ENCODE measurements at places on chromosomes 11 and 22.

DNA sequence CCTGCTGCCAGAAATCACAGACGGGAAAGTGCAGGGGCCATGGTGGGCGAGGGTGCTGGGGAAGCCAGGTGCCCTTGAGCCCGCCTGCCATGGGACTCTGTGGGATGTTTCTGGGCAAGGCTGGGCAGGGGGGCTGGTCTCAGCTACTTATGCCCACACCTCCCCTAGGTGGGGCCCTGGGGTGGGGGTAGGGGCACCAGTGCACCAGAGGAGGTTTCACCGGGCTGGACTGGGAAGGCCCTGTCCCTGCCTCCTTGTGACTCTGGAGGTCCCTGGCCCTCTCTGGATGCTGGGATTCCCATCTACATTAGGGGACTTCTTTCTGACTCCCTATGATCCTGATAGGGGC is 75.2 kb upstream of the WNT11 start:
- no peak for DNase-seq

- DNase-seq: no peak
These were observed 21.5 kb upstream of the GSTP1 start for GRCh38 chr11:67561971-67562619.

GRCh38 chr11:10412266-10412665 is 42.8 kb upstream of the AMPD3 start:
- no peak for DNase-seq

DNA sequence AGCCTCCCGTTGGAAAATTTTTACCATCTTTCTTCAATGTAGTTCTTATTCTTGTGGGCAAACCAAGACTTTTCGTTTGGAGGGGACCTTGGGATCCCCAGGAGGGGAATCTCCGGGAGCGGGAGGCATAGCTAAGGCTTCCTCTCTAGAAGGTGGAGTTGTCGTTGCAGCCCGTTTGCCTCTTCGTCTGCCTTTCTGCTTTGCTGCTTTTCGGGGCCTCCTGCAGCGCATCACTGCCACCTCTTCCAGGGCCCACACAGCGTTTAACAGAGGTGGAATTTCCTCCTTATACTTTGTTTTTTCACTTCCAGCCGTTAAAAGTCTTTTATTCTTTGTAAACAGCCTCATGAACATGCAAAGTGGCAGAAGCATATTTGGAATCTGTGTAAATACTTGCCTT is 3.5 kb upstream of the IFITM3 start:
- DNase-seq: no peak

DNA sequence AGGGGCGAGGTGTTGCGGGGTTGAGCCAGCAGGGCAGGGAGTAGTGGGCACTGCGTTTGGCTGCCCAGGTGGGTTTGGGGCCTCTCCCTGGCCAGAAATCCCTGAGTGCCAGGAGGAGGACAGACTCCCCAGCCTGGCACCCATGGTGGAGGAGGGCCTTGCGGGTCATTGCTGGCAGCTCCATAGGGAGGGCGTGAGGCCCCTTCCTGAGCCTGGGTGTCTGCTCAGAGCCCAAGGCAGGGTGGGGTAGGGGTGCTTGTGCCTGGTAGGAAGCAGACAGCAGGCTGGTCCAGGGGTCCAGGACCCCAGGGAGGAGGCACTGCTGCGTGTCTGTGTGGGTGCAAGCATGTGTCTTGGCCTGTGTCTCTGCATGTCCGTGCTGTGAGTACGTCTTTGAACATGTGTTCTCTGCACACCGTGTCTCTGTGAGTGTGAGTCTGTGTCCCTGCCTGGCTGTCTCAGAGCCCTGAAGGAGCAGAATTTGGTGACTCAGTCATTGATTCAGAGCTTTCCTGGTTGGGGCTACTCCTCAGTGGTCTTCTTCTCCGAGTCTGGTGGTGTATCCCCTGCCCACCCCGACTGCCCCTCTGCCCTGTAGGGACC is 3.9 kb downstream of the TSPAN4 start:
- peak; percentile 49 for DNase-seq

DNA sequence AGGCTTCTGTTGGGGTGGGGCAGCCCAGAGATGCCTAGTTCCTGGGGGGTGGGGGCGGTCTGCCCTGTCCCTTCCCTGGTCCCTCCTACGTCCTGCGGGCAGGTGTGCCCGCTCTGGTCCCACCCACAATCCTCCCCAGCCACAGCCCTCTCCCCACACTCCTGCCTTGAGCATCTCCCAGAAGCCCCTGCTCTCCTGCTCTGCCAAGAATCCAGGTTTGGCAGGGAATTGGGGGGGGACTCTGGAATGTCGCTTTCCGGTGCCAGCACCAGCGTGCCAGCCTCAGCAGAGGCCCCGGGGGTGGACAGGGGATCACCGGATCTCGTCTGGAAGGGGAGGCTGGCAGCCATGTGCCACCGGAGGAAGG is 11.4 kb upstream of the PDGFB start:
- no peak for DNase-seq

DNA sequence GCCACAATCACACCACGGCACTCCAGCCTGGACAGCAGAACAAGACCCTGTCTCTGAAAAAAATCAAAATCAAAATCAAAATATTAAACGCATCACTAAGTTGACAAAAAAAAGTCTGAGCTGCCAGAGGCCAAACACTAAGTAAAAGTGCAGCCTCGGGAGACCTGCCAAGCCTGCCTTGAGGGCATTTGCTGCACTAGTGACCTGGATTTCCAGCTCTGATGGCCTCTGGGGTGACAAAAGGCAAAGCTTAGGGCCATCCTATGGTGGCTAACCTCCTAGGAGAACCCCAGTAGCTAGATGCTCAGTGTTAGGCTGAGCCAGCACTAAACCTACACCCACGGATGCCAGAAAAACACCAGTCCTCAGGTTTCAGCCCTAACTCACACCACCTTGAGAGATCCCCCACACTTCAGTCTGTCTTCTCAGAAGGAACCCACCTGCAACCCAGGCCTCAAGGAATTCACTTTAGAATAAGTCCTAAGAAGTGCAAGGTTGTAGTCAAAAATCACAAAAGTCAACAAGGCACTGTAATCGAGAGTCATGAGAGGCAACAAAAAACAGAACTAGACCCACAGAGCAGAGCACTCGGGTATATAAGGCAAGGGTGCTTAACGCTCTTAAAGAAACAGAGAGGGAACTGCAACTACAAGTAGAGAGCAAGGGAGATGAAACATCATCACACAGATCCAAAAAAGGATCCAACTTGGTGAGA is 28.6 kb downstream of the GNB1L start:
- no peak for DNase-seq

GRCh38 chr11:57491371-57492061 is 24.0 kb downstream of the SLC43A1 start:
- DNase-seq: no peak

DNA sequence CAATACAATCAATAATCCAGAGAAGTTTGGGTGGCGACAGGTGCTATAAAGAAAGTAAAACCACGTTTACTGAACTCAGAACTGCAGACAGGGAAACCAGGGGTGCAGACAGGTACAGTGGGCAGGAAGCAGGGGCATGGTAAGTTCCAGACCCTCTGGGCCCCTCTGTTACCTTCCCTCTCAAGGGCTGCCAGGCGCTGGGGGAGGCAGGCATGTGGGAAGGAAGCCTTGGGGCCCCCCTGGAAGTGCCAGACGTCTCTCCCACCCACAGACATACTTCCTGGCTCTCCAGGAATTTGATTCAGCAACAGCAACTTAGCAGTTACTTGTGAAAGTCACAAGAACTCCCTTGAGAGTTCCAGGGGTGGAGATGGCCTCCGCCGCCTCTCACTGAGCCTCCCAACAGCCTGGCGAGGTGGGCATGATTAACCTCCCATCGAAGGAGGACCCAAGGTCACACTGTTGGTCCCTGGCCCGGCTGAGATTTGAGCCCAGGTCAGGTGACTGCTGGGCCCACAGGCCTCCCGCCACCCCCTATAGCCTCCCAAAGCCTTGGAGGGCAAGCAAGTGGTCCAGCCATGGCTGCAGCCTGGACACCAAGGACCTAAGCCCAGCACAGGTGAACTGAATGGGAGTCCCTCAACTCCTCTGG is 14.1 kb upstream of the TSKU start:
- no peak for DNase-seq

- no peak for DNase-seq
These were observed 478.8 kb upstream of the RAG2 start for GRCh38 chr11:37076866-37077265.

DNA sequence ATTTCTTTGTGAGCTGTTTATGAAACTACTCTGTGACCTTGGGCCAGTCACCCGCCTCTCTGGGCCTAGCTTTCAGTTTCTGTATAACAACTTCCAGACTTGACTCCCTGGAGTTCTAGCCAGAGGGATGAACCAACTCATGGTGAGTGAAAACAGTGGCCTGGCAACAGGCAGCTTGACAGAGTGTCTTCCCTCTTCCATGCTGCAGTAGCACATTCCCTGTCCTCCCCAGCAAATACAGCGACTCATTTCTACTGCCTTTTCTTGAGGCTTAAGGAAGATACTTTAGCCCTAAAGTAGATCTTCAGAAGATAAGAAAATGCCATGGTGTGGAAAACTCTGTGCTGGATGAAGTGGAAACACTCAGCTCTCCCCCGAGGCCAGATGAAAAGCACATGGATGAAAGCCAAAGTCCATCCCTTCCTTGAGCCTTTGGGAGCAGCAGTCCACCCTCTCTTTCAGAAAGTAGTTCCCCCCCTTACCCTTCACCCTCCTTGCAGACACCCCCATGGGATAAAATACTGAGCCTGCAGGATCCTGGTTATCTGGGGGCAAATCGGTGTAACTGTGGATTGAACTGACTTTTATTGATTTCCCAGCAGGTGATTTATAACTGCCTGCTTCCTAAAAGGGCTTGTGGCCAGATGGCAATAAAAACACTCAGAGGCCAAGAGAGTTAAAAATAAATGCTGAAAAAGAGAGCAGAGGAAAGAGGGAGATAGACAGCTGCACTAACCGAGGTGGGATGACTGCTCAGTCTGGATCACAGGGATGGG is 24.1 kb downstream of the IRAG1 start:
- DNase-seq: no peak

DNA sequence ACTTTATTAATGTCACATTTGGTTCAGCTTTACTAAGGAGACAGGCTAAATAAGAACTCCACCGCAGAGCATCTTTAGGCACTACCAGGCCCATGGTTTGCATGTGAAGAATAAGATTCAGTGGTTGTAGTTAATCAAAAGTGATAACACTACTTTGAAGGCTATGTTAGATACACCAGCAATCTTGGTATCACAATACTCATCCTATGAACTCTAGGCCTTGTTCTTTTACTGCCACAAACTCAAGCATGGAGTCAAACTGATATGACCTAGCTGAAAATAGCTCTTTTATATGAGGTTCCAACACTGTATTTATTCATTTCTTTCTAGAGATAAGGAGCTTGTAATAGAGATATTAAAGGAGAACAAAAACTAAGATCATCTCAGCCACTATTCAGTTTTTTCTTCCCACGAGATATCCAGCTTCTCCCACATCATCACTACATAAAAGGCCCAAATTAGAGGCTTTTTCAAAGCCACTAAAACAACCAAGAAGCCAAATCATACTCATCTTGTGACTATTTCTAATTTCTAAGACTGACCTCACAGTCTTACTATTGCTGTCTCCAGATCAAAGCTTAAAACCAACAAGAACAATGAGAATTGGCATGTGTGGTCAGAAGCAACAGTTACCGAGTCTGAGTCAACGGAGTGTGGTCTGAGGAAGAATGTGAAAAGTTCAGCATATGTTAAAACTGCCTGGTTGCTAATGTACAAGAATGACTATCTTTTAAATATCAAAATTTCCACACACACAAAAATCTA is 25.1 kb upstream of the GUCY1A2 start:
- peak; percentile 55 for DNase-seq

DNA sequence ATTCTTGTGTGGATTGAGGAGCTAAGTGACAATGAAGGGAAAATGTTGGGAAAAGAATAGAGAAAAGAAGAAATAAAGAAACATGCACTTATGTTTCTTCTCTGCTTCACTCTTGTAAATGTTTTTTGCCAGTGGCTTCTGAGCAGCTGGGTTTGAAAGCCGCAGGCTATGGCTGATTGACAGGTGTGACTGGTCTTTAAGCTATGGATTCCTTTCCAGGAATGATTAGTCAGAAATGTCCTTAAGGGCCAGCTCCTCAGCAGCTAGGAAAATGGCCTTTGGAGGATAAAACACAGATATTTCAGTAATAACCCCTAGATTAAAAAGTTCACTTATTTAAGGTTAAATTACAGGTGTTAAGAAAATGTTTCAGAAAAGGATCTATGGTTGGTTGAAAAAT is 6.5 kb upstream of the USP28 start:
- no peak for DNase-seq

DNA sequence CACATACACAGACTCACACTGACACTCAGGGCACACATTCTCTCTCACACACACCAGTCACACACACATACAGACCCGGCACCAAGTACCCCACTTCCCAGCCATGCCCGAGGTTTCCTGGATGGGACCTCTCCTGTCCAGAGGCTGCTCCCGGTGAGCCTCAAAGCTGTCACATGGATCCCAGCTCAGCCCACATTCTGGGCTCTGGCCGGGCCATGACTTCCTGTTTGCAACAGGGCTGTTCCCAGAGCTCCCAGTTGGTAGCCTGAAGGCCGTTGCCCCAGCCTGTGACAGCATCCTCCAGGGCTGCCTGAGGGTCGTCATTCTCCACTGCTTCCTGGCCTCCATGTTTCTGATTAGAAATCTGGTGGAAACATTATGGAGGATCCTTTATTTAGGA is 14.6 kb upstream of the CYP2D6 start:
- no peak for DNase-seq

GRCh38 chr11:73145986-73146575 is 4.0 kb upstream of the FCHSD2 start:
- DNase-seq: no peak

- DNase-seq: no peak
These were observed 9.8 kb upstream of the DNAJB13 start for GRCh38 chr11:73940801-73941570.

GRCh38 chr11:96664110-96664509 is 274.3 kb downstream of the JRKL start:
- no peak for DNase-seq

- no peak for DNase-seq
These were observed 96.9 kb downstream of the FEZ1 start for GRCh38 chr11:125398994-125399640.

GRCh38 chr22:24146194-24146616 is 35.1 kb upstream of the SUSD2 start:
- DNase-seq: no peak

DNA sequence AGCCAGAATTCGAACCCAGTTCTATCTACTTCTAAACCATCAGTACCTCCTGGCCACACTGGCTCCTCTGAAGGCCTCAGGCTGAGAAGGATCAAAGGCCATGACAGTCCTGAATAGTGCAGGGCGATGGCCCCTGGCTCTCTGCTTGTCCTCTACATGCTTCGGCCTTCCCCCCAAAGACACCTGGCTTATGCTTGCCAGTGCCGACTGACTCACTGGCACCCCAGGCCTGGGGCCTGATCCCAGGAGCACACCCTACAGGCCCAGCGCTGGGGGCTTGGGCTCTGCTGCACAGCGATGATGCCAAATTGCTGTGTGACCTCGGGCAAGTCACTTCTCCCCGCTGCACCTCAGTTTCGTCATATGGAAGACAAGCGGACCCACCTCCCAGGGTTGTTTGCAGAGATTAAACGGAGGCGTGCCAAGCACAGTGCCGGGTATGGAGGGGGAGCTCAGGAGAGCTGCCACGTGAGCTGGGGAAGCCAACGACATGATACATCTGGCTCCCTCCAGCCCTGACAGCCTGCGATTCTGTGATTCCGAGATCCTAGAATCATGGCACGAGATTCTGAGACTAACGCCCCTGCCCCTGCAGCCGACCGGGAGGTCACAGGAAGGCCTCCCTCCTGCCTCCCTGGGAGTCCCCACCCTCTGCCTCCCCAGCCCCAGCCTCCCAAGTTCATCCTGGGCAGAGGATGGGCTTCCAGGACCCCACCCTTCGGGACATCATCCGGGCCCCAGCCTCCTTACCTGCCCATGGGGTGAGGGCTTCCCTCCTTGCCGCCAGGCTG is 1.0 kb downstream of the SSTR3 start:
- DNase-seq: no peak

Data from epithelial cell of prostate (primary cell).